ENCODE measurements at places on chromosomes 3 and 15. TPM values are rescaled to one million over a fixed set of nuclear protein-coding genes. Genes with fewer than 3 reads are reported as not detected.

DNA sequence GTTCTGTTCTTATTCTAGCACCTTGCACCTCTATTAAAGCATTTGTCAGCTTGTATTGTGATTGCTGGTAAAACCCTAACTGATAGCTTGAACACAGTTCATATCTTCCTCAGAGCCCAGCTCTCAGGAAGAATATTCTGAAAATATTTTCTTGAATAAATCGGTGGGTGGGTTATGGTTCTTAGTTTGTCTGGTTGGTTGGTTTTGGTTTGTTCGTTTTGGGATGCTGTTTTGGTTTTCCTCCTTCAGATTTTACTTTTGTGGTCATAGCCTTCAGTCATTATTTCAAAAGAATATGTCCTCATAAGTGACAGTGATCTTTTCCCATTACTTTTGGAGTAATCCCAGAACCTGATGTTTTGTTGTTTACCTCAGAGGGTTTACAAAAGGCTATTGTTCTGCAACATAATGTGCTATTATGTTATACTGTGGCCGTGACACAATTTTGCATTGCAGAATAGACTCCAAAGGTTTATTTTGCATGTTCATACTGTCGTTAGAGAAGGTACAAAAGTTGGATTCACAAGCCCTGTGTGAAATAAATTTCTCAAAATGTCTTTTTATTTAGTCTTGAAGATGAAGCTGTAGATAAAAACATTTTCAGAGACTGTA lies 2.7 kb upstream of the TMEM87A start:
- no peak for DNase-seq

DNA sequence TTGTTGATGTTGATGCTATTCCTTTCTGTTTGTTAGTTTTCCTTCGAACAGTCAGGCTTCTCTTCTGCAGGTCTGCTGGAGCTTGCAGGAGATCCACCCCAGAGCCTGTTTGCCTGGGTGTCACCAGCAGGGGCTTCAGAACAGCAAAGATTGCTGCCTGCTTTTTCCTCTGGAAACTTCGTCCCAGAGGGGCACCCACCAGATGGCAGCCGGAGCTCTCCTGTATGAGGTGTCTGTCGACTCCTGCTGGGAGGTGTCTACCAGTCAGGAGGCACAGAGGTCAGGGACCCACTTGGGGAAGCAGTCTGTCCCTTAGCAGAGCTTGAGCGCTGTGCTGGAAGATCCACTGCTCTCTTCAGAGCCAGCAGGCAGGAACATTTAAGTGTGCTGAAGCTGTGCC lies 303.2 kb downstream of the ZIC1 start:
- DNase-seq: no peak

DNA sequence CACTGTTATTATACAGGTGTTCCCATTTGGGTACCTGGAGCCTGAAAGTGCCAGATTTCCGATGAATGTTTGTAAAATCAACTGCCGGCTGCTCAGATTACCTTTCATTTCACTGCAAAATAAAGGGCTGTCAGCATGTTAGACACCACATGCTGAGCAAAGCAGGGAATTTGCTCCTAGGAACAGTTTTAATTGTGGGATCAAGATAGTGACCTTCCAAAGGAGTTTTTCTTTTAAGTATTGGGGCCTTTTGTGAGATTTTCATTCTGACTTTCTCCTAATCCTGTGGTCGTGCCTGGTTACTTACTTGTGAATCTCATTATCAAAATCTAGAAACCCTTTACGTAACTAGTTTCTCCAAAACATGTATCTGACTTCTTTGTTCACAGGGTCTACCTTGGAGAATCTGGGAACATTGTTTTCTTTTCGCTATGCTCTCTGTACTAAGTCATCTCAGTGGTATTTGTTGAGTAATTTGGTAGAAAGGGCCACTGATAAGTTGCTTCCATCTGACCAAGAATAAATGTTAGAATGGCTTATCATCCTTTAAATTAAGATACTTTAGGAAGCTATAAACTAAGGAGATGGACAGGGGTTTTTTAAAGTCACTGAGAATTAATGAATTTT lies 40.8 kb upstream of the LRTM1 start:
- DNase-seq: no peak

- DNase-seq: no peak
These were observed 399 bp upstream of the SUCLG2 start for GRCh38 chr3:67654844-67655177.

COL8A1 gene
- 0.32 TPM for total RNA-seq

GOLGA8Q gene
- total RNA-seq: 0.83 TPM

ATP13A4 gene
- 8.7 TPM for total RNA-seq

All from pancreas (tissue), 10 donors.